ENCODE measurements at places on chromosomes 11 and 22.

DNA sequence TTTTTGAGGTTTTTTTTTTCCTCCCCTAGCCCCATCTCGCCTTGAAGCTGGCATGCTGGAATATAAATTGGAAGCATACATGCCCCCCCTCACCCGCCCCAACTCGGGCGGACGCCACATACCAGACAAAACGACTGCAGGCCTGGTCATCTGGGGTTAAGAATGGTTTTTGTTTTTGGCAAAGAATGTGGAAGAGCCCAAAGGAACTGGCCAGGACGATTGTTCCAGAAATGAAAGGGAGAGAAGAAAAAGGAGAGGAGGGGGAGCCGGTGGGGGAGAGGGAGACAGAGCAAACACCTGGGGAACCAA is 25.0 kb downstream of the MN1 start:
- no peak for DNase-seq

DNA sequence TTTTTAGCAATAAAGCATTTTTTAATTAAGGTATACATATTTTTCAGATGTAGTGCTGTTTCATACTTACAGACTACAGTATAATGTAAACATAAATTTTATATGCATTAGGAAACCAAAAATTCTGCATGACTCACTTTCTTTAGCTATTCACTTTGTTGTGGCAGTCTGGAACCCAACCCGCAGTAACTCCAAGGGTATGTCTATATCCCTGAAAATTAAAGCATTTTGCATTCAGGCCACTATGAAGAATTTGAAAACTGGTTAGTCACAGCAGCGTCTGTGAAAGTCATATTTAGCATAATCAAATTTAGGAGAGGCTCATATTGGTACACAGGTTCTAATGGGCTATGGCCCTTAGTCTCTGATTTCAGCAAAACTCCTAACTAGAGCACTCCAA is 46.8 kb downstream of the BBOX1 start:
- DNase-seq = no peak

- peak; percentile 67 for DNase-seq
Measured at GRCh38 chr11:134365011-134365925, 33.5 kb downstream of the GLB1L2 start.

GRCh38 chr22:20298110-20298802 is 21.6 kb downstream of the DGCR6L start:
- no peak for DNase-seq

DNA sequence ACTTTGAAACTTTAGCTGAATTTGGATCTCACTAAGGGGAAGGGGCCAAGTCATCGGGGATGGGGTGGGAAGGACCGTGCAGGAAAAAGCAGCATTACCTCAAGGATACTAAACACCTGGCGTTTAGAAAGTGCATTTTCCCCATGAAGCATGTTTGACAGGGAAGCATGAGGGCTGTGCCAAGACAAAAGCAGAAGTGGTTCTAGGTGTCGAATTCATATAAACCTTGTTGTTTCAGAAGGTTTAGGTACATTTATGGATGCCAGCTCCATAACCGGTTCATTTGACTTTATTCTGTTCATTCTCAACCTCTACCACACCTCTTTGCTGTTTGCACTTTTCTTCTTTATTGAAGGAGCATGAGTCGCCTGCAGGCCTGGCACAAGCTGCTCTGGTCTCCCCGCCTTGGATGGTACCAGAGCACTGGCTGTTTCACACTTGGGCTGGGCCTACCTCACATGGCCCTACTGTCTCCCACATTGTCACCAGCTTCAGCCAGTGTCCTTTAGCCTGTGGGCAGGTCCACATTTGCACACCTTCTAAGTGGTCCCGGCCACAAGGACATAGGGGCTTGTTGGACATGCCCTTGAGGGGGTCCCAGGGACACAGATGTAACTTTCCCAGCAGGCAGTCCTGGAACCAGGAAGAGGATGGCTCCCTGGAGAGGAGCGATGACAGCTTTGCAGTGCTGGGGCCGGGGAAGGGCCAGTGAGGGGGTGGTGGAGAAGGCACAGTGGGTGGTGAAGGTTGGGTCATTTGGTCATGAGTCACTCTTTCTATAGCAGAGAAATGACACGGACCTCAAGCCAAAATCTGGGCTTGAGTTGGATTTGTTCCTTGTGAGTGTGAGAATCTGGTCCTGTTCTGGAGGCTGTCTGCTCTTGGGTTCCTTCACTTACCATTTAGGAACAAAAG is 3.2 kb upstream of the ST14 start:
- DNase-seq = no peak

DNA sequence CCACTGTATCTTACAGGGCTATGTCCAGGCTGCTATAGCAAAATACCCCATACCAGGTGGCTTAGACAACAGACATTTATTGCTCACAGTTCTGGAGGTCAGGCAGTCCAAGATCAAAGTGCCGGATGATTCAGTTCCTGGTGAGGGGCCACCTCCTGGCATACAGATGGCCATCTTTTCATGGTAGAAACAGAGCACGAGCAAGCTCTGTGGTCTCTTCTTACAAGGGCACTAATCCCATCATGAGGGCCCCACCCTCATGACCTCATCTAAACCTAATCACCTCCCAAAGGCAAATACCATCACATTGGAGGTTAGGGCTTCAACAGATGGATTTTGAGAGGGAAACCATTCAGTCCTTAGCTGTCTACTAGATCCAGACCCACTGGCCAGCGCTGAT is 117.4 kb upstream of the NECTIN1 start:
- no peak for DNase-seq

DNA sequence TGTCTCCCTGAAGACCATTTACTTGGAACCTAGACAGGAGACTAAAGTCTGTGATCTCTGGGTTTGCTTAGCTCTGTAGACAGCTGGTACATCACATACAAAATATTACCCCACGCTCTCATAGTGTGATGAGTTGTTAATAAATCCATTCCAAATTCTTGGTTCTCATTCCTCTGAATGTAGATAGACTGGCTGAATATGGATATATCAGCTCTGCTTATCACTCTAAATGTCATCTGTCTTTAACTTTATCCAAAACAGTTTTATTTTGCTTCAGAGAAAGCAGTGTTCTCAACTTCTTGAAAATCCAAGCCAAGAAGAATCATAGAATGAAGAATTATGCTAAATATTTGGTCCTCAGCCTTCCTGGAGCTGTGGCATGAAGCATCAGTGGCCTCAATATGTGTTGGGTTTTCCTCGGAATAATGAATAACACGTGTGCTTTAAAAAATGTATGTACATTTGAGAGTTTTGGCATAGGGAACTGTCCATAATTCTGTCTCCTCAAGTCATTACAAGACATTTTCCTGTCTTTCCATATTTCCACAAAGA is 10.5 kb upstream of the LDLRAD3 start:
- no peak for DNase-seq

GRCh38 chr11:130344841-130345240 is 30.1 kb upstream of the ZBTB44 start:
- DNase-seq = no peak

DNA sequence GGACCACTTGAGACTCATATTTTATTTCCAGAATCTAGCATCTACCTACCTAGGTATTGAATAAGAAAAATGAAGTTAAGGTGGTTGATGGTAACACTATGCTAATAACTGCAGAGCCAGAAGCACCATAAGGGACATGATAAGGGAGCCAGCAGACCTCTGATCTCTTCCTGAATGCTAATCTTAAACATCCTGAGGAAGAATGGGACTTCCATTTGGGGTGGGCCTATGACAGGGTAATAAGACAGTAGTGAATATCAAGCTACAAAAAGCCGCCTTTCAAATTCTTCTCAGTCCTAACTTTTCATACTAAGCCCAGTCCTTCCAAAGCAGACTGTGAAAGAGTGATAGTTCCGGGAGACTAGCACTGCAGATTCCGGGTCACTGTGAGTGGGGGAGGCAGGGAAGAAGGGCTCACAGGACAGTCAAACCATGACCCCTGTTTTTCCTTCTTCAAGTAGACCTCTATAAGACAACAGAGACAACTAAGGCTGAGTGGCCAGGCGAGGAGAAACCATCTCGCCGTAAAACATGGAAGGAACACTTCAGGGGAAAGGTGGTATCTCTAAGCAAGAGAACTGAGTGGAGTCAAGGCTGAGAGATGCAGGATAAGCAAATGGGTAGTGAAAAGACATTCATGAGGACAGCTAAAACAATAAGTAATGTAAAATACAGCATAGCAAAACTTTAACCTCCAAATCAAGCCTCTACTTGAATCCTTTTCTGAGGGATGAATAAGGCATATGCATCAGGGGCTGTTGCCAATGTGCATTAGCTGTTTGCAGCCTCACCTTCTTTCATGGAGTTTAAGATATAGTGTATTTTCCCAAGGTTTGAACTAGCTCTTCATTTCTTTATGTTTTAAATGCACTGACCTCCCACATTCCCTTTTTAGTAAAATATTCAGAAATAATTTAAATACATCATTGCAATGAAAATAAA is 2.1 kb downstream of the HBB start:
- no peak for DNase-seq

DNA sequence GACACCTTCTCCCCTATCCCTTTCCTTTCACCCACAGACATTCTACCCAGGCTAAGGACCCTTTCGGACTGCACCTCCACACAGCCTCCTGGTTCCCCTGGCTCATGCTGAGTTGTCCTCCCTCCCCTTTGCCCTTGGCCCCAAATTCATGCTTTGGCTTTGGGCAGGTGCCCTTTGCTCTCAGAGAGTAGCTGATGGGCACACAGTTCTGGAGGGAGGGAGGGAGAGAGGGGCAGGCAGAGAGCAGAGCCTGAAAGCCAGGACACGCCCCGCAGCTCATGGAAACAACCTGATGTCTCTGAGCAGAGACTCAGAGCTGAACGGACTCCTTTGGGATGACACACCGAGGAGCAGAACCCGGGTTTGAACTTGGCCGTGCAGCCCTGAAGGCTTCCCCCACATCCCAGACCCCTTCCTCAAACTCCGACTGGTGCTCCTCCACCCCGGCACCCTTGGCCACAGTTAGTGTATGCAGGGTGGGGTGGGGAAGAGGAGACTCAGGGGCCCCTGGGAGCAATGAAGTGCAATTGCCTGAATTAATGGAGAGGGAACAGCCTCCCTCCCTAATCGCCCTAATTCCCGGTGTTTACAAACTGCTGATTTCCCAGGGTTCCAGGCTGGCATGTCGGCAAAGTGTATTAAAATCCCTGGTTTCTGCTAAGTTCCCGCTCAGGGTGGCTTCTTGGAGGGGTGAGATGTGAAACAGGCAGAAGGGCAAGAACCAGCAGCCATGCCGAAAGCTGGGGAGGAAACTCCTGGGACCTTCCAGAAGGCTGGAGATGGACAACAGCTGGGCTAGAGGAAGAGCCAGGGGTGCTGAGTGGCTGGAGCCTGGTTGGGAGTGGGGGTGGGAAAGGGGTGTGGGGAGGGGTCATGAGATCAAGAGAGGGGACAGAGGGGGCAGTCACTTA is 71.2 kb upstream of the SHISAL1 start:
- DNase-seq = no peak

GRCh38 chr11:43135966-43136534 is 175.7 kb upstream of the API5 start:
- DNase-seq = no peak

GRCh38 chr22:45837508-45837907 is 139.5 kb downstream of the WNT7B start:
- no peak for DNase-seq

- DNase-seq = no peak
Measured at GRCh38 chr11:108223348-108224149, 682 bp downstream of the ATM start.

DNA sequence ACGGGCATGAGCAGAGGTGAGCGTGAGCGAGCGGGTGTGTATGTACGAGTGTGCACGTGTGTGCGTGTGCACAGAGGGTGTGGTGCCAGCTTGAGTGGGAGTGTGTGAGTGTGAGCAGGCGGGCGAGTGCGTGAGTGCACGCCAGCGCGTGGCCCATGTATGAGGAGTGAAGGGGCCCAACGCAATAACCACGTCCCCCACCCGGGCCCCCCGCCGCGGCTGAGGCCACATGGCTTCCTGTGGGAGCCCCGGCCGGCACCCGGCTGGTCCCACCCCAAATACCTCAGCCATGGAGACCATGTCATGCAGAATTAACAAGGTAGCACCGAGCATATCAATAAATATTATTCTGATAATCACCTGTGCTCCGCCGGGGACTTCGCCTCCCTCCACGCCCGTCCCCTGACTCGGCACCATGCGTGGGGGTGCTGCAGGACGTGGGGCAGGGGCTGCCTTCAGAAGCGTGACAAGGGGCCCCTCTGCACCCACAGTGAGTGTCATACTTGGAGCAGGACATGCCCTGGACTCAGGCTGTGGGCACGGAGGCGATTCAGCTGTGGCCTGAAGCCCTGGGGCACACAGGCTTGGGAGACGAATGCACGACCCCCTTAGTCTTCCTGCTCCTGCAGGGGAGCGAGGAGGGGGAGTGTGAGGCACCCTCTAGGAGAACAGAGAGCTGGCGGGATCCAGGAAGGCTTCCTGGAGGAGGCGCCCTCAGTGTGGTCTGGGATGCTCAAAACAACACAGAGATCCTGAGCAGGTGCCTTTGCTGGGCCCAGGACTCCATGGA is 5.6 kb upstream of the TRABD start:
- DNase-seq = no peak

DNA sequence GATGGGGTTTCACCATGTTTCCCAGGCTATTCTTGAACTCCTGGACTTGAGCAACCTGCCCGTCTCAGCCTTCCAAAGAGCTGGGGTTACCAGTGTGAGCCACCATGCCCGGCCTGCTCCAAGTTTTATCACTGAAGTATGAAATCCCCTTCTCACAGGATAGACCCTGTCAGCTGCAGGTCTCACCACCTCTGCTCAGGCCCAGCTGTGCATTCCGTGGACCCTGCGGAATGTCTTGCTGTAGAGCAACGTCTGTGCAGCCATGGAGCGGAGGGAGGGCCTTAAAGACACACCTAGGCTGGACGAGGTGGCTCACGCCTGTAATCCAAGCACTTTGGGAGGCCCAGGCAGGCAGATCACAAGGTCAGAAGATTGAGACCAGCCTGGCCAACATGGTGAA is 625.4 kb downstream of the BRD1 start:
- DNase-seq = no peak

- peak; percentile 29 for DNase-seq
Measured at GRCh38 chr11:33778675-33779074, 4.4 kb upstream of the FBXO3 start.

GRCh38 chr11:34988294-34989255 is 72.2 kb downstream of the PDHX start:
- no peak for DNase-seq

- DNase-seq = peak; percentile 36
Measured at GRCh38 chr11:130636722-130637464, 188.4 kb downstream of the ADAMTS15 start.

GRCh38 chr11:112361396-112361795 is 100.7 kb upstream of the PLET1 start:
- DNase-seq = no peak

GRCh38 chr11:119538753-119539152 is 115.8 kb upstream of the THY1 start:
- no peak for DNase-seq

- peak; percentile 81 for DNase-seq
Measured at GRCh38 chr11:63682066-63683021, 1.0 kb downstream of the RTN3 start.

DNA sequence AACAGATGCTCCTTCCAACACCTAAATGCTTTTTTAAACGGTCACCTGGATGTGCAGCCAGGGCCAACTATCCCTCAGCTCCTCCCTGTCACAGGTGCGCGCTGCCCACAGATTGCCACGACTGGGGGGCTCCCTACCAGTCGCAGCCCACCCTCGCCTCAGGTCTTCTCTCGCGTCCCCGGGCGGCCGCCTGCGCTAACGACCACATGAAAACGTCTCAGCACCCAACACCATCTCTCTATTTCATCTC is 469 bp downstream of the ZBED5 start:
- peak; percentile 43 for DNase-seq

Data from Ammon's horn (tissue), 1 donor.